ENCODE measurements at places on chromosomes 2 and 18.

DNA sequence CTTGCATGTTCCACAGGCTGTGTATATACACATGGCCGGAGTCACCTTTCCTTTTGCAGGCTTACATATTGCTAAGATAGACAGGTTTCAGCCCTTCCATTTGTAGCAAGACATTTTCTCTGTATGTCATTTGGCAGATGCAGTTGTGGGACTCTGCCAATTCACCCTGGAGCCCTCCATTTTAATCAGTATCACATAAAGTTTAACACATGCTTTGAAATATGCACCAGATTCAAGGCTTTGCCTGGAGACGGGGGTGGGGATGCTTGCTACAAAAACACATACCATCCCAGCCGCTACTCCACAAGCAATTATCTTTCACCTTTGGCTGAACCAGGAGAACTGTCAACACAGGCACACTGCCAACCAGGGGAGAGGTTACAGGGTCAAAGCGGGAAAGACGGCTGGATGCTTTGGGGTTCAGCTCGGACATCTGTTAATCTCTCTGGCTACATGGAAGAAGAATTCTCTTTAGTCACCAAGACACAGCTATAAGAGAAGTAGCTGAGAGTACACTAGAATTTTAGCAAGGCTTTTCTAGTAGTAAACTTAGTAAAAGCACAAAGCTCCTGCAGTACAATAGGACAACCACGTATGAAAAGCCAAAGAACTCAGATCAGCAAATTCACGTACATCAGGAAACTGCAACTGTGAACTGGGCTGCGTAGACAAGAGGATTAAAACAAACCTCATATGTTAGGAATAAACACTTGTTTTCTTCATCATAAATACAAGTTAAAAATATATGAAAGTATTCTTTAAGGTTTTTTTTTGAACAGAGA is 130.9 kb downstream of the EXOC6B start:
- no peak for DNase-seq

DNA sequence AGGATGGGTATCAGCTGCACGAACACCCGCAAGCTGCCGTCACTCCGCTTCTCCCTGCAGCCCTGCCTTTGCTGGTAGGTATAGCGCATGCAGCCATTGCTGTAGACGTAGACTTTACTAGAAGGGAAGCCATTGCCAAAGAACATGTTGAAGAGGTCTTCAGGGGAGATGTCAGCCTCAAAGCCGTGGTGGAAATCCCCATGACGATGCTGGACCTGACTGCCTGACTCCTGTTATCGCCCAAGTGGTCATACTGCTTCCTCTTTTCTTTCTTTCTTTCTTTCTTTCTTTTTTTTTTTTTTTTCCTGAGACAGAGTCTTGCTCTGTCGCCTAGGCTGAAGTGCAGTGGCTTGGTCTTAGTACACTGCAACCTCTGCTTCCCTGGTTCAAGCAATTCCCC is 68.7 kb upstream of the SPRED2 start:
- no peak for DNase-seq

GRCh38 chr2:97707362-97708047 is 5.9 kb upstream of the ZAP70 start:
- no peak for DNase-seq

GRCh38 chr2:174020926-174021662 is 55.9 kb upstream of the SP3 start:
- peak; percentile 38 for DNase-seq

DNA sequence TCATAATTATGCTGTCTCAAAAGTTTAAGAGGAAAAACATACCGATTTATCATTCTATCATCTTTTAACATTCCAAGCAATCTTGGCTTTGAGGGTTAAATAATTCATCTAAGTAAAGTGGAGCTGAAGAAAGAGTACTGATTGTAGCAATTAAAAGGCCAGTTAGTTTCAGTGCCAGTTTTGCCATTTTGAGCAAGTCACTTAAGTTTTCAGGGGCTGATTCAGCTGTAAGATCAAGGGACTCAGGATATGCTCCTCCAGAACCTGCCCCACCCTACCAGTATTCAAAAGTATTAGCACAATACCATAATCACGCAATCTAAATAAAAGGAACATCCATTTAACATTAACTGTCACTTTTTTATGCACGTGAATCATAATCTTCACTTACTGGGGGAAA is 1.9 kb downstream of the SS18 start:
- DNase-seq = no peak

Data from Kasumi-1 (cell line).